SK-N-DZ (cell line): ENCODE measurements at places on chromosomes 7 and 10.

- DNase-seq, result no peak
Observed at GRCh38 chr7:16891338-16891737, 9.6 kb upstream of the AGR3 start.

- no peak for DNase-seq
Observed at GRCh38 chr7:47506382-47507339, 75.2 kb downstream of the TNS3 start.

DNA sequence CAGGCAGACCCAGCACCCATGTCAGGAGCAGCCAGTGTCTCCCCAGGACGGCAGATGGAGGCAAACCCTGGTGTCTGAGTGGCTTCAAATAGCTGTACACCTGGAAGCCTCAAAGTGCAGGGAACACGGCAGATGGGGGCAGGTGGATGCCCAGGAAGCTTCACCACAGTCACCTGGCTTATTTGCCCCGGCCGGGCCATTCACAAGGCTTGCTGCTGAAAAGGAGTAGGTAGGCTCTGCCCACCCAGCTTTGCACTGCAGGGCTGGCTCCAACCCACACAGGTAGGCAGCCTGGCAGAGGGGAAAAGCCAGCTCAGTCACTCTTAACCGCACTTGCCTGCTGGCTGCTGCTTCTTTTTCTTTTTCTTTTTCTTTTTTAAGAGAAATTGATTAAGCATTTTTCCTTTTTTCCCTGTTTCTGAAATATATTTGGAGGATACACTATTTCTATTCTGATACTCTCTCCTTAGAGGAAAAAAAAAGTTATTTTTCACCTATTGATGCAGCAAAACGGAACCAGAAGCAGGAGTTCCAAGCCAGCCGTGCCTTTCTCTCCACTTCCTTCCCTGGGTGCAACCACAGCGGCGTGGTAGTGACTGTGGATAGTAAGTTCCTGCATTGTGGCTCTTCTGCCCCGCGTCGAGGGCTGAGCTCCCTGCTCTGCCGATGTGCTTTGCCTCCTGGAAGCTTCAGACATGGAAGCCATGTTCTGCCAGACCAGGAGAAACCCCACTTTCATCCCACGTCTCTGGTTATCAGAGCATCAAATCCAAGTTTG, 118.3 kb downstream of the KLF6 start:
- DNase-seq, result no peak

GRCh38 chr10:3482200-3482993, 302.6 kb downstream of the KLF6 start:
- peak; percentile 64 for DNase-seq

DNA sequence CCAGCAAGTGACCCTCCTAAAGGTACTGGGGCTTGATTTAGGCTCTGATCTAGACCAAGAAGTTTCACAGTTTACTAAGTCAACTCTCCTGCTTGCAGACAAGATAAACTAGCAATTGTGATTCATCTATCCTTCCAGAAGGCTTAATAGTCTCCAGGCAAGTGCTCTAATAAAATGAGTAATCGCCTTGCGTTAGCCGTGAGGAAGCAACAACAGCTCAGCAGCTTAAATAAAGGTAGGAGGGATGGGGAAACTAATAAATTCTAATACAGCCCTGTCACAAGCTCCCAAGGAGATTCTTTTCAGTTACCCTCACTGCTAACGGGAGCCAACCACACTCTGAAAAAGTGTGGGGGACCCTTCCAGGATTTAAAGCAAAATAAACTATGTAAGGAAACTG, 48.4 kb downstream of the FRMD4A start:
- no peak for DNase-seq

GRCh38 chr7:2944739-2945138, 98.9 kb downstream of the CARD11 start:
- no peak for DNase-seq

DNA sequence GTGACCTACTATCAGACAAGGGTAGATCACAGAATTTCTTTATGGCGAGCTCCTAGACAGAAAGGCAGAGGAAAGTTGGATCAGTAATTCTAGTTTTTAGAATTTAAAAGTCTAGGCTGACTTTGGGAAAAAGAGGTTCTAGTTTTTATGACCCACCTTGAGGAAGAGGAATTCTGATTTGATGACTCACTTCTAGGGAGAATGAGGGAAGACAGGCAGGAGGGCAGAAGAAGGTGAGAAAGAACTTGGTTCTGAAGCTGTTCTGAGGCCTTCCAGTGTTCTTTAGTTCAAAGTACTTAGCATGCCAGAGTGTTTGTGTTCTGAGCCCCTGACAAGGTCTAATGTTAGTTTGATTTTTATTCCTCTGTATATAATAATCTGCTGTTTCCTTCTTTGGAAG, 97.2 kb downstream of the PODXL start:
- DNase-seq, result no peak

DNA sequence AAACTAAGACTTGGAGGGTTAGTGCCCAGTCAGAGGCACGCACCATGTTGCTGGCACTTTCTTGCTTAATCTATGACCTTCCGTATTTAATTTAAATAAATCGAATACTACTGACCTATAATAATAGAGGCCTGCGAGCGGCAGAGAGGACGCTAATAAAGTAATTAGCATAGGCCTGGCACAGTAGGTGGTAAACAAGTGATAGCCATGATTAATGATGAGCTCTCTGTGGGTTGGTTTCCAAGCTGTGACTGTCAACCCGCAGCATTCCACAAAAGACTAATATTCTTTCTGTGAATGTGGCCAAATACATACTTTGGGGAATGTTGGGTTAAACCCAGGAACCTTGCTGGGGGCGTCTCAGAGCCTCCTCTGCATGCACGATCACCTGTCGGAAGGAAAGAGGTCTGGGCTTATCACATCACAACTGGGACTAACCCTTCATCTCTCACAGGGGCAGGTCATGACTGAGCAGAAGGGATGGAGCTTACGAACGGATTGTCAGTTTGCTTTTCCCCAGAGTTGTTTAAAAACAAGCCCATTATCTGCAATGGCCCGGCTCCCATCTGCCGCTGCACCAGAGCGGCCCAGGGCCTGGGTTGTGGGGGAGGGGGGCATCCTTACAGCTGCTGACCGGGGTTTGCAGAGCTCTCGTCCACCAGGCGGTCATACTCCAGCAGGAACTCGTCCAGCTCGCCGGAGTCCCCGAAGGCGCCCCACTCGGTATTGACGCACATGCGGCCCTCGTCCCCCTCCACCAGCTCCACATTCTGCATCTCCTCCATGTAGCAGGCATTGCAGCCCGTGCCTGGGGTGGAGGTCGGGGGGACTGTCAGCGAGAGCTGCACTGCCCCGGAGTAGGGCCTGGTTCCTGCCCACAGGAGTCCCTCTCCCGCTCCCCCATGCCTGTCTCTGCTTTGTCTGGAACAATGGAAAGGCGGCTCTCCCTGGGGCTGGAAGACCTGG, 6.2 kb upstream of the MYL7 start:
- DNase-seq, result peak; percentile 54

DNA sequence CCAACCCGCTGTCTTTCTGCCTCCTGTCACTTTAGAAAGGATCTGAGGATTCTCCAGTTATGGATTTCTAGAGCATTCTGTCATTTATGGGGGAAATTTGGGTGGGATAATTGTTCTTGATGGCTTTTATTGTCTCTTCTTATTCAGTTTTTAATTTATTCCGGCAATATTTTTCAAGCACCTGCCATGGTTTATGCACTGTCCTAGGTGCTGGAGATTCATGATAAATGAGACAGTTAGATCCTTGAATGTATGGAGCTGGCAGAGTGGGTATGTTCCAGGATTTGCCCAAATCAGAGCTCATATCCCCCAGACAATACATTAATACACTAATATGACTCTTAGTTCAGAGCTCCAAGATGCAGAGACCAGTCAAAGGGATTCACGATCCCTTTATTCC, 146.8 kb upstream of the PRKCQ start:
- DNase-seq, result no peak

DNA sequence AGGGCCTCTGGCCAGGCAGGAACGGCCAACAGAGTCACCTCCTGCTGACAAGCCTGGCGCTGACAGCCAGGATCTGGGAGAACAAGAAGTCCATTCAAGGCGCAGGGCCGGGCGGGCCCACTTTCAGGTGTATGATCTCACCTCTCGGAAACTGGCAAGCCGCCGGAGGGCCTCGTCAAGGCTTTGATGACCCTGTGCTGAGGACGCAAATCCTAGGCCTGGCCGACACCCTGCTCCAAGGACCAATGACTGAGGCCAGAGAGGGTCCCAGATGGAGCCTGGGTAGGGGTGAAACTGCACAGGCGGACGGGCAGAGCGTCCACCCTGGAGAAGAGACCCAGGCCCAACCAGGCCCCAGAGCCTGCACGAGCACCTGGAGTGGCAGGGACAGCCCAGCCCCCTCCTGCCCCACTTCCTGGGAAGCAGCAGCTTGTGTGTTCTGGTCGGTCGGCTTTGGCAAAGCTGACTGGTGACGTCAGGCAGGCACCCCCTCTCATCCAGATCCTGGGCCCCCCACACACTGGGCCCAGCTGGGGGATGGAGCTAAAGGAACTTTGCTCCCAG, 30.6 kb downstream of the MYL10 start:
- DNase-seq, result no peak

- DNase-seq, result no peak
Observed at GRCh38 chr7:93958651-93959050, 37.1 kb downstream of the GNG11 start.

- no peak for DNase-seq
Observed at GRCh38 chr7:57199252-57199651, 67.0 kb upstream of the ZNF479 start.

GRCh38 chr10:124402273-124402672, 16.4 kb downstream of the OAT start:
- DNase-seq, result no peak

GRCh38 chr10:44054046-44054445, 330.9 kb downstream of the CXCL12 start:
- no peak for DNase-seq

- no peak for DNase-seq
Observed at GRCh38 chr7:149007611-149008010, 20.7 kb downstream of the PDIA4 start.
